ENCODE measurements at places on chromosomes 12 and 14.

GRCh38 chr12:69513297-69513696, 43.1 kb downstream of the FRS2 start:
- no peak for DNase-seq

DNA sequence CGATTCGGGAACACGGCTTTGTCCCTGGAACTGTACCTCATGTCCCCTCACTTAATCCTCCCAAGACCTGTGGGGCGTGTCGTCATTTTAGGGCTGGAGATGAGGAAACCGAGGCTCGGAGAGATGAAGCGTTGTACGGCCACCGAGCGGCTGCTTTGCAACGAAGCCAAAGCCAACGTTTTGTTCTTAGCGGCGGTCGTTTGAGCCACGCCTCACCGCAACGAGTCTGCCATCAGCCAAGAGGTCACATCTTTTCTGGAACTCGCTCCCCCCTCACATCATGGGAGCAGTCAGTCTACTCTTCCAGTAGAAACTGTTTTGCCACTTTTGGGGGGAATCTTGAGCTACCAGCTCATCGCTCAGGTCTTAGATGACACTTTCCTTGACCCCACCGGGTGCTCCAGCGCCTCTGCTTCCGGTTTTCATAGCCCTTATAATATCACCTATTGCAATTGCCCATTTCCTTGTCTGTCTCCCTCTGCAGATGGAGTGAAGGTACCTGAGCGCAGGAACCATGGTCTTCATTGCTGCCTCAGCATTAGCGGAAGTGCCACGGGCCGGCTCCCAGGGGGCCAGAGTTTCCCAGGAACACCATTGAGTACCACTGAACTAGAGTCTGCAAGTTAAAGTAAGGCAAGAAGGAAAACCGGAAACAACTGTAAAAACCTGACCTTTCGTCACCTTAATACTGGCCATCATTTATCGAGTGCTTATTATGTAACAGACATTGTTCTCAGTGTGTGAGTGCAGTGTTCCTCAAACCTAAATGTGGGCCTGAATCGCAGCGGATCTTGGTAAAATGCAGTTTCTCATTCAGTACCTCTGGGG, 19.6 kb downstream of the NINJ2 start:
- peak; percentile 65 for DNase-seq

DNA sequence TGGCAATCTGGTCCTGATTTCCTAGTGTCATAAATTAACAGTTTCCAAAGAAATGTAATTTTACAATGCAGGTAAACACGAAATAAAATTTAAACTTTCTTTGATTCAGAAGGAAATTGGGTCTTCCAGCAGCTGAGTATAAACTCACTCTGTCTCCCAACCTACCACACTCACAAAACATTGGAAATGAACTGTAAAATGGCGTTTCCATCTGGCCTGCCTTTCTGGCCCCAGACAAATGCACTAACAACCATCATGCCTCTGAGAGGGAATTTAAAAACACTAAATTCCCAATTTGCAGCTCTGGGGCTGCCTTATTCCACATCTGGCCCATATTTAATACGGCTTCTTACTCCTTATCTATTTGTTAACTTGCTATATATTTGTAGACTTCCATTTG, 19.3 kb downstream of the ATP2B1 start:
- DNase-seq: no peak

DNA sequence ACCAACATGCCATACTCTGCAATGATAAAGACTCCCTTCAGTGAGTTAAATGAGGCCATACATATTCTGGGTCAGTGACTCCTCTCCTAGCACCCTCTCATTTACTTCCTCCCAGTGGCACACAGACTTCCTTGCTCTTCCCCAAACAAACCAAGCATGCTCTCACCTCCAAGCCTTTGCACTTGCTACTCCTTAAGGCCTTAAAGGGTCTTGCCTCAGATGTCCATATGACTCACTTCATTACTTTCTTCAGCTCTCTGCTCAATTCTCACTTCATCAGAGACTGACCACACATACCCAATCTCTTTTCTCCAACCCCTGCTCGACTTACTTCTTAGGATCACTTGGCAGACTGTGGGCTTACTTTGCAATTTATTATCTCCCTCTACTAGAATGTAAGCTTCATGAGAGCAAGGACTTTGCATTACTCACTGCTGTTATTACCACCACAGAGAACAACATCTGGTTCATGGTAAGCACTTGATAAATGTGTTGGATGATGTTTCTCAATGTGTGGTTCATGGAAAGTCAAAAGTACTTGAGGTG, 22.8 kb downstream of the DDX24 start:
- no peak for DNase-seq

GRCh38 chr14:45361727-45362126, 108.7 kb upstream of the MIS18BP1 start:
- DNase-seq: no peak

DNA sequence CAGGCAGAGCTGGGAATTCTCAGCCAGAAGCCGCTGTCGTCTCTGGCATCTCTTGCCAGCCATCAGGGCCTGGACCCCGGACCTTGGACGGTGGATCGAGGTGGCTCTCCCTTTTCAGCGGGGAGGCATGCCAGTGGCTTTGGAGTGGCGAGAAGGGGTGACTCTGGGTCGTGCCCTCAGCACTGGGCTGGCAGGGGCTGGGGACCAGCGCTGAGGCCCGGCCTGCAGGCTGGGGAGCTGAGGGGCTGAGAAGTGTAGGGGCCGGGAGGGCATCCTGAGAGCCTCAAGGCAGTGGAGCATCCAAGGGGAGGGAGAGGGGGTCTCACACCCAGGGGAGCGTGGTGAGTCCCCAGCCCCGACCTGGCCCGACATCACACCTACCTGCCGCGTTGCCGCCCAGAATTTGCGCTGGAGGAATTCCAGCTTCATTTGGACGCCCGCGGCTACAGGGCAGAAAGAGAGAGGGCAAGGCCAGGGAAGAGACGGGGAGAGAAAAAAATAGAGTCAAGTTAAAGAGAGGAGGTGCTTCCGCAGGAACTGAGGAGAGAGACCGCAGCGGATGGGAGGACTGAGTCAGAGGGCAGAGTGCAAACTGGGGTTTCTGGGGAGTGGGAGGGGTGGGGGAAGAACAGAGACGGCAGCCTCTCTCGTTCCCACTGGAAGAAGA, 9.0 kb upstream of the LRTM2 start:
- peak; percentile 86 for DNase-seq

- no peak for DNase-seq
These were observed 465.7 kb upstream of the FAR2 start for GRCh38 chr12:28683366-28683765.

DNA sequence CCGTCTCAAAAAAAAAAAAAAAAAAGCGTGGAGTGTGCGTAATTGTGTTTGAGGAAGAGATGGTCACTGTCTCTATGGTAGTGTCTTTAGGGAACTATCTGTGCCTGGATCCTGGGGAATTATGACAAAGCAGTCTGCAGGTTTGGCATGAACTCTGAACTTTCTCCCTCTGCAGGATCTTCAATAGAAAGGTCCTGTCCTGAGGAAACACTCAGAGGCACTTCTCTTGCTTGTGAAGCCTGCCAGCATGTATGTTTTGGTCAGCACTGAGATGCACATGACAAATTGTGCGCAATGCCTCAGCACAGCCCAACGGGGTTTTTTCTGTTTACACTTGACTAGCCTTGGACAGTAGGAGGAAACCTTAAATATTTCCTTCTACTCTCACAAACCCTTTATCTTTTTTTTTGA, 46.6 kb downstream of the ATF7 start:
- peak; percentile 85 for DNase-seq

GRCh38 chr14:97336179-97336578, 539.0 kb downstream of the VRK1 start:
- DNase-seq: no peak

DNA sequence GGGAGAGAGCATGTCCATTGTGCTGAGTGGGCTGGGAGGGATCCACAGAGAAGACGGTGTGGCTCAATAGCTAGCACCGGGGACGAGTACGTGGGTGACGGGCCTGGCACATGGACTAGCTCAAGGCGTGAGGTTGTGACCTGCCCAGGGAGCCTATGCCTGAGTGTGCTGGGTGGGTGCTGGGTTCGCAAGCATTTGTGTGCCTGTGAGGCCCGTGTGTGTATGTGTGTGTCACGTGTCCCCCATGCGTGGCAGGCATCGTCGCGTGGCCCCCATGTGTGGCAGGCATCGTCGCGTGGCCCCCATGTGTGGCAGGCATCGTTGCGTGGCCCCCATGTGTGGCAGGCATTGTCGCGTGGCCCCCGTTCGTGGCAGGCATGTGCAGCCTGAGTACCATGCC, 109.2 kb downstream of the TMEM121 start:
- DNase-seq: no peak

- no peak for DNase-seq
These were observed 236.9 kb upstream of the SFSWAP start for GRCh38 chr12:131473741-131474709.

- no peak for DNase-seq
These were observed 40.1 kb upstream of the STRAP start for GRCh38 chr12:15842108-15842507.

GRCh38 chr12:114123108-114123507, 157.0 kb upstream of the RBM19 start:
- DNase-seq: no peak

GRCh38 chr12:28563936-28564335, 373.7 kb downstream of the CCDC91 start:
- DNase-seq: peak; percentile 37

DNA sequence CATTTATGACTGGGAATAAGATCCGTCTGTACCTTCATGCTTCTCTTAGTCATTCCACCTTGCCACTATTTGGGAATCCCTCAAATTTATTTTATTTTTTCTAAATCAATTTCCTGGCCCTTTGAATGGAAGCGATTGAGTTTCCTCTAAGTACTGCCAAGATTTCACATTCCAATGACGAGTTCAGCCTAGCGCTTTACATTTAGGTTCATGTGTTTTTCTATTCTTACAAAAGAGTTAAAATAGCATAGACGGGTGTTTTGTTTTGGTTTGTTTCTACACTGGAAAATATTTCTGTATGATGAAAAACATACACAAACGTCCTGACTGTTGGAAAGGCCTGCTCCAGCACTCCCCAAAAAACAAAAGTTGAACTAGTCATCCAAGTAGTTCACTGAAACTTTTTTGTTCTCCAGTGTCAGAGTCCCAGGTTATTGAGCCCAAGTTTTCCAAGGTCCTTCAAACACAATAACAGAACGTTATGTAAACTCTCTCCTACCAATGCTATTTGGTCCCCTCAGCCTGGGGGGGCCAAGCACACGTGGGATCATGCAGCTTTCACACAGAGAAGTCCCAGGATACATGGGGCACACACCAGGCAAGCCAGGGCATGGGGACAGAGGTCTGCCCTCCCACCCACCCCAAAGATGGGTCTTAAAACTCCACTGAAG, 74.8 kb upstream of the FOXN3 start:
- DNase-seq: no peak

- no peak for DNase-seq
These were observed 13.7 kb upstream of the ITGA5 start for GRCh38 chr12:54432815-54433164.

DNA sequence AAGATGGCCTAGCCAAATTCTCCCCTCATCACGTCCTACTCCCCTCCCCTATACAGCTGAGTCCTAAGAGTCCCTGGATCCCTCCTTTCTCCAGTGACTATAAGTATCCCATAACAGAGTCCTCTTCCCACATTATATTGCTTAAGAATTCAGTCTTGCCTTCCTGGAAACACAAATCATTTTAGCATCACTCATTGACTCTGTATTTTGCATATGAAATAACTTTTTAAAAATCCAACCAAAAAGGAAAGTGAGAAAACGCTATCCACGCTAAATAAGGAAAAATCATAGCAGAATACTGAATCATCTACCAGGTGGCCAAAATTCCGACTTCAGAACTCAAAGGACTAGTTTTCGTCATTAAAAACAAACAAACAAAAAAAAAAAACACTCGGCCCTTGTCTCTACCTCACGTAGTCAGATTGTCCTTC, 130.2 kb downstream of the GCH1 start:
- no peak for DNase-seq

DNA sequence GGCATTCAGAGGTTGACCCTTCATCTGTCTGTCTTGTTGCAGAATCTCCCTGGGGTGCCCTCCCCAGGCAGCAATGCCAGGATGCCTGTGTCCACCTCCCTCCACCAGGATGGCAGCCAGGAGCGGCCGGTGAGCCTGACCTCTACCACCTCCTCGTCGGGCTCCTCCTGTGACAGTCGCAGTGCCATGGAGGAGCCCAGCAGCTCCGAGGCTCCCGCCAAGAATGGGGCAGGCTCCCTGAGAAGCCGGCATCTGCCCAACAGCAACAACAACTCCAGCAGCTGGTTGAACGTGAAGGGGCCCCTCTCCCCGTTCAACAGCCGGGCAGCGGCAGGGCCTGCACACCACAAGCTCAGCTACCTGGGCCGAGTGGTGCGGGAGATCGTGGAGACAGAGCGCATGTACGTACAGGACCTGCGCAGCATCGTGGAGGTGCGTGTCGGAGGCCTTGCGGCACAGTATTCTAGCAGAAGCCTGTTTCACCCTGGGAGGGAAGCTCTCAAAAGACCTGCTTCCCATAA, 23.4 kb downstream of the PLEKHG3 start:
- no peak for DNase-seq

GRCh38 chr12:94663071-94663470, 12.7 kb upstream of the TMCC3 start:
- no peak for DNase-seq

DNA sequence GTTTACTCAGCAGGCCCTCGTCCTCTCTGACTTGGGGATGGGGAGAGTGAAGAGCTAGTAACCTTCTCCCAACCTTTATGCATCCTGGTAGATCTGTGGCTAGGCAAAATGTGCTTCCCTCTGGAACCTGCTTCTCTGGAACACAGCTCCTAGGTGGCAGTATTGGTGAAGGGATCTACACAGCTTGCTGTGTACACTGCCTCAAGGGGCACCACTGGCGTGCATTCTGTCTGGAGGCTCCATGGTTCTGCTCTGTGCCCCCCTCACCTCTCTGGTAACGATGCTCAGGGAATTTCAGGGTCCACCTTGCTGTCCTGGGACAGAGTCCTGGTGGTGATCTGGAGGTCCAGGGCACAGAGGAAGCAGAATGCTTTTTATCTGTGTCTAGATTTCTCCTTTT, 43.5 kb upstream of the KCNA5 start:
- no peak for DNase-seq

GRCh38 chr12:70418101-70418500, 52.0 kb downstream of the KCNMB4 start:
- no peak for DNase-seq

- DNase-seq: no peak
These were observed 839.2 kb downstream of the SLC6A15 start for GRCh38 chr12:84073401-84073800.

GRCh38 chr12:130764073-130764472, 48.0 kb upstream of the RIMBP2 start:
- peak; percentile 40 for DNase-seq

- no peak for DNase-seq
These were observed 5.6 kb upstream of the ANKRD9 start for GRCh38 chr14:102514987-102515733.

GRCh38 chr12:9960590-9960989, 10.6 kb upstream of the CLEC12A start:
- DNase-seq: peak; percentile 29

DNA sequence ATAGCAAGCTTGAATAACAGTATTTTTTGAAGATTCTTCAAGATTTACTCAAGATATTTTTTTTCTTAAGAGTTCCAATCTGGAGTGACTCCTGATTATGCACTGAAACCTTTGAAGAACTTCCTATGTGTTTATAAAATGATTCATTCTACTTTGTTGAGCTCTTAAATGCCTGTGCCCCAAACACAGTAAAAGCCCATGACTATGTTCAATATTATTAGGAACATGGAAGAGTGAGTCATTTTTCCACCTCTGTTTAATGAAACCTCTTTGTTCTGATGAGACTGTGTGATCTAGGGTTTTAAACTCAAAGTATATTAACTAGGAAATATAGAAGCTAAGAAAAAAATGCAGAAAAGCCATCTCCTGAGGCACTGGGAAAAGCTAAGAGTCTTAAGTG, 415.0 kb upstream of the FBXO33 start:
- no peak for DNase-seq

GRCh38 chr12:46783871-46784270, 41.9 kb downstream of the SLC38A4 start:
- no peak for DNase-seq

Measured in suppressor macrophage (primary cell).